ENCODE measurements at places on chromosomes 3 and 15. TPM values are rescaled to one million over a fixed set of nuclear protein-coding genes. Genes with fewer than 3 reads are reported as not detected.
A peak's percentile ranks its signal among the peaks of the same experiment; 100 is the strongest.

SAMD7 gene
- polyA plus RNA-seq: 0.08 TPM

CADPS gene
- polyA plus RNA-seq: 2.9 TPM

GRM7 gene
- polyA plus RNA-seq: 0.04 TPM

SUCNR1 gene
- 0.13 TPM for polyA plus RNA-seq

WDR93 gene
- 2.1 TPM for polyA plus RNA-seq

ITGA11 gene
- polyA plus RNA-seq: 1.7 TPM

PLA2G4E gene
- polyA plus RNA-seq: 0.07 TPM

RHOV gene
- 0.63 TPM for polyA plus RNA-seq

BRK1 gene
- 181 TPM for polyA plus RNA-seq

GALNT15 gene
- 1.7 TPM for polyA plus RNA-seq

CELF6 gene
- polyA plus RNA-seq: 3.5 TPM

TM4SF1 gene
- polyA plus RNA-seq: 127 TPM

- no peaks in the 10 kb centered on the region for H3K4me1 ChIP-seq
- H3K4me3 ChIP-seq: no peak overlapping the region
- no peak overlapping the region for H3K27ac ChIP-seq
- H3K27me3 ChIP-seq: no peaks in the 10 kb centered on the region
- no peak for DNase-seq
Measured at GRCh38 chr3:168473334-168473890, 377.7 kb upstream of the GOLIM4 start.

DNA sequence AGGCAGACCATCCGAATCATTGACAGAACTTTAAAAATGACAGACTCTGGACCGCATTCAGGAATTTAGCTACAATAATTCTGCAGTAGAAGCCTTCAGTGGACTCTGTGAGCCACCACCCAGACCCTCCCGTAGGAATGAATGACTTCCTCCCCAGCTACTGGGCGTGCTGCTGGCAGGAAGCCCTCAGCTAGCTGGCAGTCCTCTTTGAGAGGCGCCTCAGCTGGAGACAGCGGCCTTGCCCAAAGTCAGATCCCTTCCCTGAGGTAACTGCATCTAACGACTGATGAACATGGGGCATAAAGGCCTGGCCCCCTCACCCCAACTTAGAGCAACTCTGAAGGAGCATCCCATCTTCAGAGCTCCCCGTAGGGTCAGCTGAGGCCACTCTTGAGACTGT, 25.8 kb downstream of the CRABP1 start:
- H3K4me1 ChIP-seq: no peaks in the 10 kb centered on the region
- no peak overlapping the region for H3K27ac ChIP-seq
- H3K4me3 ChIP-seq: no peak overlapping the region
- DNase-seq: no peak
- no peaks in the 10 kb centered on the region for H3K36me3 ChIP-seq

DNA sequence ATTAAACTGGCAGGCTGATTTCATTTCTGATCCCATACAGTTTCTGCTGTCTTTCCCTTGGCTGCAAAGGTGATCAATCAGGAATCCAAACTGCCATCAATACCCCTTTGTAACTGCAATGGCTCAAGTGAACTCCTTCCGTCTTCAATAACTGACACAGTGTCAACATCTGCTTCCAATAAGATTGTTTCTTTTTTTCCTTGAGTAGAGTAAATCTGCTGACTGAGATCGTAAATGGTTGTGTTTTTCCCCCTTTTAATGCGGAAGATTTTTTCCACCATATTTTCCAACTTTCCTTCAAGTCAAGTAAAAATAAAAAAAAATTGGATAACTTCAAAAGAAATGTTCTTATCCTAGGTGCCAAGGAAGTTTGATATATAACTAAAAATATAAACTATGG, 48.7 kb downstream of the VGLL3 start:
- no peaks in the 10 kb centered on the region for H3K4me1 ChIP-seq
- H3K27me3 ChIP-seq: no peaks in the 10 kb centered on the region
- no peaks in the 10 kb centered on the region for H3K36me3 ChIP-seq

DNA sequence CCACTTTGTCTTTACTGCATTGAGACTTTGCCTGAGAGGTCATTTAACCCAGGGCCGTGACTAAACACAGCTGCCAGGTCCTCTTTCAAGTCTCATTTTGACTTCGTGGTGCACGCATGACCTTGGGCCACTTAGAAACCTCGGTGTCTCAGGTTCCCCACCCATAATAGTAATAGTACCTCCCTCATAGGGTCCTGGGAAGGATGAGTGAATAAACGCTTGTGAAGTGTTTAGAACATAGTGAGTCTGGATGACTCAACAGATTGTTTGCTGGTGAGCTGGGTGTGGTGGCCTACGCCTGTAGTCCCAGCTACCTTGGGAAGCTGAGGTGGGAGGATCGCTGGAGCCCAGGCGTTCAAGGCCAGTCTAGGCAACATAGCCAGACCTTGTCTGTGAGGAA, 56.3 kb downstream of the BDH1 start:
- no peaks in the 10 kb centered on the region for H3K27me3 ChIP-seq
- H3K27ac ChIP-seq: no peak overlapping the region
- H3K4me1 ChIP-seq: no peaks in the 10 kb centered on the region
- no peak for DNase-seq
- H3K36me3 ChIP-seq: no peaks in the 10 kb centered on the region

DNA sequence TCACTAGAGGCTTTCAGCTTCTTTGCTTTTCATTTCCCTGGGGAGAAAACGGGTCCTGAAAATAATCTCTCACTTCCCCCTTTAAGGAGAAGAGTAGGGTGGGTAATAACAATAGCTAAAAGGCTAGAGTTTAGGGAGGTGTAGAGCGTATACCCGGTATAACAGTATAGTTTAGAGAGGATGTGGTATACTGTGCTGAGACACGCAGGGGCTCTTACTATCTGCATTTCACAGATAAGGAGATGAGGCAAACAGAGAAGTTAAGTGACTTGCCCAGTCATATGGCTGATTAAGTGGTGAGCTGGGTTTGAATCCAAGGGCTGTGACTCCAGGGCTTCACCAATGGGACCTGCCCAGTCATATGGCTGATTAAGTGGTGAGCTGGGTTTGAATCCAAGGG, 15.0 kb upstream of the KCNMB3 start:
- peaks cover 8% of the 10 kb centered on the region for H3K4me1 ChIP-seq
- DNase-seq: no peak
- H3K4me3 ChIP-seq: no peak overlapping the region
- H3K36me3 ChIP-seq: no peaks in the 10 kb centered on the region
- no peak overlapping the region for H3K27ac ChIP-seq

GRCh38 chr15:43932907-43933306, 106.1 kb downstream of the WDR76 start:
- no peaks in the 10 kb centered on the region for H3K36me3 ChIP-seq
- H3K4me3 ChIP-seq: no peak overlapping the region
- DNase-seq: no peak

DNA sequence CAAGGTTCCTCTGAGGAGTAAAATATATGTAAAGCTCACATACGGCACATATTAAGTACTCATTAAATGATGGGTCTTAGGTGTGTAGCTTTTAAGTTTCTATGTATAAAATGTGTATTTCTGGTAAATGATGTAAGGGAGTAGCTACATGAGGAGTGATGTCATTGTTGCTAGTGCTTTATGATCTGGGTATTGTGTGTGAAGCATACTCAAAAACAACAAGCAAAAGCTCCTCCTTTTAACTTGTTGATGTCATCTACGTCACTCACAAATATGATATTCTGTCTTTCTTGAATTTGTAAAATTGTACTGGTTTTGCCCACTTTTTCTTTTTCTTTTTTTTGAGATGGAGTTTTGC, 1.4 kb upstream of the HERC1 start:
- no peaks in the 10 kb centered on the region for H3K36me3 ChIP-seq
- no peak for DNase-seq
- no peaks in the 10 kb centered on the region for H3K27me3 ChIP-seq
- H3K27ac ChIP-seq: no peak overlapping the region
- no peak overlapping the region for H3K4me3 ChIP-seq
- H3K4me1 ChIP-seq: peaks cover 18% of the 10 kb centered on the region

DNA sequence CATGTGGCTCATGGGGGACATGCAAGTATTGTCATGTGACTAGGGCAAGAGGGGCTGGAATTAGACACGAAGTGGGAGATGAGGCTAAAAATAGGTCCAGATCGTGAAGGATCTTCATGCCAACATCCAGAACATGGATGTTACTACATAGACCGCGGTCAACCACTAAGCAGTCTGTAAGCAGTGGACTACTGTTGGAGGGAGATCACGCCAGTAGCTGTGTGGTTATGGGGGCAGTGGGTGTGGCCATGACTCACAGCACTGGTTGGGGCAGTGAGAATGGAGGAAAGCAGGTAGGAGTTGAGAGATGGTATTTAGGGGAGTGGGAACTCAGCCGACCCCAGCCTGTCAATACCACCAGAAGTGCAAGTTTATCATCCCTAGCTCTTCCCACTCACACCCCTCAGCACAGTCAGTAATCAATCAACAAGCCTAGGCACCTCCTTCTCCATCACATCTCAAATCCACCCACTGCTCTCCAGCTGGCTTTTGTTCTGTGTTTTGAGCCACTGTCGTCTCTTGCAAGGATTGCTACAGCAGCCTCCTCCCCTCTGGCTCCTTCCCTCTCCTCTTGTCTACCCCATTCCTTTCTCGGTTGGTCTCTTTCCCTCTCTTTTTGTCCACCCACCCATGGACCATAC, 107.2 kb upstream of the ABHD17C start:
- H3K4me3 ChIP-seq: no peak overlapping the region
- H3K27ac ChIP-seq: no peak overlapping the region
- no peaks in the 10 kb centered on the region for H3K4me1 ChIP-seq
- DNase-seq: no peak

GRCh38 chr3:138824114-138824506, 10.6 kb downstream of the PIK3CB start:
- H3K36me3 ChIP-seq: peaks cover 9% of the 10 kb centered on the region
- H3K4me1 ChIP-seq: no peaks in the 10 kb centered on the region
- DNase-seq: no peak
- H3K4me3 ChIP-seq: no peak overlapping the region
- no peak overlapping the region for H3K27ac ChIP-seq

GRCh38 chr15:91281947-91282346, 181.9 kb downstream of the SV2B start:
- H3K27me3 ChIP-seq: no peaks in the 10 kb centered on the region
- no peak overlapping the region for H3K4me3 ChIP-seq
- H3K4me1 ChIP-seq: no peaks in the 10 kb centered on the region
- H3K36me3 ChIP-seq: no peaks in the 10 kb centered on the region
- H3K27ac ChIP-seq: no peak overlapping the region
- DNase-seq: no peak

DNA sequence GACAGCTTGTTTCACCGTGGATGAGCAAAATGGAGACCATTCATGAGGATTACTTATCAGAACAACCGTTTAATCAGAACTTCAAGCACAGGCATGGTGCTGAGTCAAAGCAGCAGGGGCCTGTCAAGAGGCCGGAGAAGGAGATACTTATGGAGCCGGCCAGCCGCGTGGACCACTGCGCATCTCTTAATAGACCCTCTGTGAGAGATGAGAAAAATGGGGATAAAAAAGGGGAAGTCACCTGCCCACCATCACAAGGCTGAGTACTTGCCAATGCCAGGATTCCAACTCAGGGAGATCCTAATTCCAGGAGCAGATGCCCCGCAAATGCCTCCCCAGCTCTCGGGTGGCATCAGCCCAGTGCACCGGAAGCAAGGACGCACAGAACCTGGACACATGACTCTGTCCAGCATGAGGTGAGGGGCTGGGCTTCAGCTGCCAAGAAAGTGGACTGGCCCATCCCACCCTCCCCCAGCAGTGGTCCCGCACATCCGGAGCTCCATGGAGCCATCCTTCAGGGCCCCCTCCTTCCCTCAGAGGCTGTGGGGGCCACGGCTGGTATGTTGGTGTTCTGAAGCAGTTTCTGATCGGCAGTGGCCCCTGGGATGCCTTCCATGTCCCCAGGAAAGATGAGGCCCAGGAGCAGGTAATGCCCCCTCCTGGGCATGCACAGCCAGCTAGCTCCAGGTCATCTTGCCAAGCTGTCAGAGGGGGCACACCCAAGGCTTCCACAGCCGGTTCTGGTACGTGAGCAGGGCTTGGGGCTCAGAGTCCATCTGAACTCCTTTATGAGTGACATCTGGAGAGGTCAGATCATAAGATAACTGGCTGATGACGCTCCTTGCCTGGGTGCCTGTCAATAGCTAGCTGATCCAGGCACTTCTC, 143.8 kb downstream of the ATP10A start:
- DNase-seq: no peak
- no peak overlapping the region for H3K27ac ChIP-seq
- H3K4me1 ChIP-seq: no peaks in the 10 kb centered on the region
- H3K36me3 ChIP-seq: peaks cover 16% of the 10 kb centered on the region

DNA sequence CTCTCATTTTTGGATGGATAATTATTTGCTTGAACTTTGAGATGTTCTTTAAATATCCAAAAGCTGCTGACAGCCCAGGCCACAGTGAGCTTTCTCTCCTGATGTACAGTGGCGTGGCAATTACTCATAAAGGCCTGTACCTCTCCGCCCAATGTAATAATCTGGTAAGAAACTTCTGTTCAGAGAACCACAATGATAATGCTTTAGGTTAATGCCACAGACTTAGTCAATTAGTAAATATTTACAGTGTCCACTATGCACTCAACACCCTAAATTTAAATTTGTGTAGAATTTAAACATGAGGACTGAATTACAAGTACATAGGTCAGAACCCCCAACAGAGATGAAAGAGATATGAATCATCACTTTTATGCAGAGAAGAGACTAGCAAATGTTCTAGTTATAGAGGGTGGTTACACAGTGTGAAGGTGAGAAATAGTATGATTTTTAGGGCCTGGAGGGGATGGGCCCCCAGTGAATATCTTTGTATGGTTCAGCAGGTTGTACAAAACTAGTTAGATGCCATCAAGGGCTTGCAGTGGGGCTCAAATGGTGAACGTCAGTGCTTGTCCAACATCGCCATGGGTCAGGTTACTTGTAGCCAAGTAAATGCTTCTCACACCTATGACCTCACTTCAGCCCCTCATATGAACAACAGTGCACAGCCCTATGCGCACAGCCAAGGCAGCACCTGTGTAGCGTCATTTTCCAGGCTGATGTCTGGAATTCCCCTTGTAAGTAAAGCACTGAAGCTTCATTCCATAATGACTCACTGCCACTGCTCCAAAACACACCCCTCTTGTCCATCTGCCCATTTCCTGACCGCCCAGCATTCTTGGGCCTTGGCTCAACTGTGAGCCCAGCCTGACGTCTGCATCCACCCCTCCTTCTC, 13.3 kb downstream of the ABHD2 start:
- H3K36me3 ChIP-seq: peaks cover 29% of the 10 kb centered on the region
- DNase-seq: peak; percentile 83
- H3K4me3 ChIP-seq: no peak overlapping the region
- H3K4me1 ChIP-seq: peaks cover 74% of the 10 kb centered on the region

GRCh38 chr3:41365973-41366372, 166.7 kb downstream of the CTNNB1 start:
- DNase-seq: no peak
- H3K36me3 ChIP-seq: no peaks in the 10 kb centered on the region
- H3K27ac ChIP-seq: no peak overlapping the region
- H3K4me3 ChIP-seq: no peak overlapping the region
- H3K27me3 ChIP-seq: no peaks in the 10 kb centered on the region

DNA sequence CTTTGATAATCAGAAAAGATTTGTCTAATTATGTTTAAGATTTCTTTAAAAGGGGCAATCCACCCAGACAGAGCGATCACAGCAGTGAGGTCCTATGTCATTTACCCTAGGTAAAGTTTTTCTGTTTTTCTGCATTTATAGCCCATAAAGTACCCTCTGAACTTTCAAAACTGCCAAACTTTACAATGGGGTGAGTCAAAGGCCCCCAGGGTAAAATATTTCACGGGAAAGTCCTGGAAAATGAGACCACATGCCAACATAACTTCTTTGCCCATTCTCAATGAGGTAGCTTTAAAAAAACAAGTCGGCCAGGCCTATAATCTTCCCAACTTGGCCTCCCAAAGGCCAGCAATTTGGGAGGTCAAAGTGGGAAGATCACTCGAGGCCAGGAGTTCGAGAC, 53.0 kb downstream of the SUCLG2 start:
- no peaks in the 10 kb centered on the region for H3K36me3 ChIP-seq
- no peak overlapping the region for H3K4me3 ChIP-seq
- no peak for DNase-seq
- H3K4me1 ChIP-seq: peaks cover 3% of the 10 kb centered on the region
- no peaks in the 10 kb centered on the region for H3K27me3 ChIP-seq

All from left lung (tissue), 14 donors.